ENCODE measurements at places on chromosomes 6 and 20.
A peak's percentile ranks its signal among the peaks of the same experiment; 100 is the strongest.

GRCh38 chr20:22918286-22918983 is 116.7 kb upstream of the SSTR4 start:
- DNase-seq = no peak

- DNase-seq = no peak
Observed at GRCh38 chr20:33022694-33023438, 8.6 kb upstream of the BPIFB6 start.

- DNase-seq = no peak
Observed at GRCh38 chr6:163173741-163174140, 240.8 kb upstream of the QKI start.

DNA sequence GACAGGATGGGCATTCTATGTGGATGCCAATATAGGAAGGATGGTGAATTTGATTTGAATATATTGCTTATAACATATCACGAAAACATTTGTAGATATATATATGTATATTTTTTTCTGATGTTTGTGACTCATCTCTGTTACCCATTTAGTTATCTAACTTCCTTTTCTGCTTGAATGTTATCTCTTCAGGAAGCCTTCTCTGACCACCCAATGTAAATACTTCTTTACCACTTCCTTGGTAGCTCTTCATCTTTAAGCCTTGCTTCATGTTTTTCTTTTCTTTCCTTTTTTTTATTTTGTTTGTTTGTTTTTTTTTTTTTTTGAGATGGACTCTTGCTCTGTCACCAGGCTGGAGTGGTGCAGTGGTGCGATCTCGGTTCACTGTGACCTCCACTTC is 260.5 kb upstream of the EPHA7 start:
- no peak for DNase-seq

DNA sequence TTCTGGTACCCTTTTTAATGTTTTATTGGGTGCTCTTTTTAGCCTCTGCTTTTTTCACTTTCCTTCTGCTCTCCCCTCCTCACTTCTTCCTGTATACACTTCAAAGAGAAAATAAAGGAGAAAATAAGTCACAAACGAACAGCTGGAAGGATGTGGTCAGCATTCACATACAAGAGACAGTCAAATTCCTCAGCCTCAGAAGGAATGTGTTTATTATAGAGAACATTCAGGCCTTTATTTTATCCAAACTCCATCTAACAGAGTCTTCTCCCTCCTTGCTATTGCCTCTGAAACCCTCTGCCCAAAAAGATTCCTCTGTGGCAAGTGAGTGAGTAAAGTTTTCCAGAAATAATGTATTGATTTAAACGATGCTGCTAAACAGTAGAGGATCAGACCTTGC is 490.4 kb downstream of the FRK start:
- no peak for DNase-seq

DNA sequence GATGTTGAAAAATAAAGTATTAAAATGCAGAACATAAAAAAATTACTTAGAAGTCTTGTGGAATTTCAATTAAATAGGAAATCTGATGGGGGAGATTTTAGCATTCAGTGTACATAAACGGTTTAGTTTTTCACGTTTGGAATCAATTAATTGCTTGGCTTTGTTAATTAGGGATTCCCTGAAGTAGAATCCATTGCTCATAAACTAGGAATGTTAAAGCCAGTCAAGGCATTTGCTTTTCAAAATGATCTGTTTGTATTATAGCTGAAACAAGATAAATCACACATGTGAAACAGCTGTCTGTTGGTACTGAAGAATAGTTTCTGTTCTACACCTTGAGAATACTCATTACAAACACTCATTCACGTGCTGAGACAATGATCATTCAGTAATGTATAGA is 297.9 kb downstream of the TBC1D7 start:
- no peak for DNase-seq

DNA sequence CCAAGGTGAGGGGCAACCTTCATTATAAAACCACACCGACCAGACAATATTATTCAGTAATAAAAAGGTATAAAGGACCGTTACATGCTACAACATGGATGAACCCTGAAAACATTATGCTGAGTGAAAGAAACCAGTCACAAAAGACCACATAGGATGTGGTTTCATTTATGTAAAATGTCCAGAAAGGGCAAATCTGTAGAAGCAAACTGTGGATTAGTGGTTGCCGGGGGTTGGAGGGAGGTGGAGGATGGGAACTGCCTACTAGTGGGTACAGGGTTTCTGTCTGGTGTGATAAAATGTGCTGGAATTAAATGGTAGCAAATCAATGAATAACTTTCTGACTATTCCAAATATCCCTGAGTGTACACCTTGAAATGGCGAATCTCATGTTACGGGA is 10.2 kb upstream of the PRND start:
- DNase-seq = no peak

DNA sequence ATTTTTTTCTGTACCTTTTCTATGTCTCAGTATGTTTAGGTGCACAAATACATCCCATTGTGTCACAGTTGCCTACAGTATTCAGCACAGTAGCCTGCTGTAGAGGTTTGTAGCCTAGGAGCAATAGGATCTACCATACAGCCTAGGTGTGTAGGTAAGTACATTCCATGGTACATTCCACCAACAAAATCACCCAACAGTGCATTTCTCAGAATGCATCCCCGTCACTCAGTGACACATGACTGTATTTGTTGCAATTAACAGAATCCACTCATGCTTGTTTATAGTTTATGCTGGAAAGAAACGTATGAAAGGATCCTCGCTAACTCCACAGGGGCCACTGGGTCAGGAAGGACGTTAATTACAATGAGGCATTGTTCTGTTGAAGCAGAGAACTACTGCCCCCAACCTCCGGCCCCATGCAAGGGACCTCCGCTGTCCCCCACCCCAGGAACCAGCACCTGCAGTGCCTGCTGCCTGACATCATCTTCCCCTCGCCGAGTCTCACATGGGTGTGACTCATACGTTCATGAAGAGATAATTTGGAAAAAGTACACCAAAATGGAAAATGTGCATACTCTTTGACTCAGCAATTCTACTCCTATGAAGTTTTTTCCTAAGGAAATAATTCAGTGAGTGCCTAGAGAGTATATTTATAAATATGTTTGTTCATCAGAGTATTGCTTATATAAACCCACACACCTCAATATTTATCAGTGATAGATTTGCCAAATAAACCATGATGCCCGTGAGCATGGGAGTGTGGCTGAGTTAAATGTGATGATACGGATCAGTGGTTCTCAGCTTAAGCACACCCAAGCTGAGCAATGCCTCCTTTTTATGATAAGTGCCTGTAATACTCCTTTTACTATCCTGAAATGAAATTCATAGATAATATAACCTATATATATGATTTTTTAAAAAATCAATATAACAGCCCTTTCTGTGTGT is 156.4 kb upstream of the ECI2 start:
- DNase-seq = no peak

DNA sequence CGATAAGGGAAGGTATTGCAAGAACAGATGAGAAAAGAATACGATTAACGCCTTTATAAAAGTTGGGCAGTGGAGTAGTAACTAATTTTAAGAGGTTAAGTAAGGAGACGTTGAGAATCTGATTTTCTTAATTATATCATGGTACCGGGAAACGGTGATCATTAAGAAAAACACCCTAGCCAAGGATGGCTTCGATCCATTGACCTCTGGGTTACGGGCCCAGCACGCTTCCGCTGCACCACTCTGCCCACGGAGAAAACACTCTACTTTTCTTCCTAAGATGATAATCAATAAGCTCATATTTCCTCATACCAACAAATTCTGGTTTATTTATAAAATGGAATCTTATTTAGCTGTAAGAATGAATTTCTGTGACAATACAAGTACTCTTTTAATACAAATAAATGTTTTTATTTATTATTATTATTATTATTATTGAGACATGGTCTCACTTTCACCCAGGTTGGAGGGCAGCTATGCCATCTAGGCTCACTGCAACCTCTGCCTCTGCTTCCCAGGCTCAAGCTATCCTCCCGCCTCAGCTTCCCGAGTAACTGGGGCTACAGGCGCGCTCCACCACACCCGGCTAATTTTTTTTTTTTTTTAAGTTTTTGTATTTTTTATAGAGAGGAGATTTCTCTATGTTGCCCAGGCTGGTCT is 8.3 kb downstream of the POM121L2 start:
- DNase-seq = no peak

DNA sequence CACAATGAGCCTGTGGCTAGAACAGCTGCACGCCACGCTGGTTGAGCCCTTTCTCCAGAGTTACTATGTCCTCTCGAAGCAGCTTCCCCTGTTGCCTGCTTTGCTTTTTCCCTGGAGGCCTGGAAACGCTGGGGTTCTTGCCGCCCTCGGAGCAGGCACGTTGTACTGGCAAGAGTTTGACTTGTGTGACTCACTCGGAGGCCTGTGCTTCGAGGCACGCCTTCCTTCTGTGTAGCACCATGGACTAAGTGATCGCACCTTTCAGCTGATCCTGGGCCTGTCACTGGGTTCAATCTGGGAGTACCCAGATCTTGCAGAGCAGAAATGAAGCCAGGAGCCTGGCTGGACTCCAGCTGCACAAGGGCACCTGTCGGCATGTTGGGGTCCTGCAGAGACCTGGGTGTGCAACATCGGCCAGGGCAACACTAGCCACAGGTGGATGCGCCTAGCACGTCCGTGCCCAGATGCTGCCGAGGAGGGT is 5.2 kb downstream of the INSM1 start:
- peak; percentile 24 for DNase-seq

GRCh38 chr6:109039795-109040194 is 54.9 kb downstream of the SESN1 start:
- no peak for DNase-seq

- DNase-seq = no peak
Observed at GRCh38 chr6:143023695-143024094, 37.0 kb upstream of the AIG1 start.

GRCh38 chr6:27161946-27162603 is 85.4 kb upstream of the PRSS16 start:
- DNase-seq = peak; percentile 38

DNA sequence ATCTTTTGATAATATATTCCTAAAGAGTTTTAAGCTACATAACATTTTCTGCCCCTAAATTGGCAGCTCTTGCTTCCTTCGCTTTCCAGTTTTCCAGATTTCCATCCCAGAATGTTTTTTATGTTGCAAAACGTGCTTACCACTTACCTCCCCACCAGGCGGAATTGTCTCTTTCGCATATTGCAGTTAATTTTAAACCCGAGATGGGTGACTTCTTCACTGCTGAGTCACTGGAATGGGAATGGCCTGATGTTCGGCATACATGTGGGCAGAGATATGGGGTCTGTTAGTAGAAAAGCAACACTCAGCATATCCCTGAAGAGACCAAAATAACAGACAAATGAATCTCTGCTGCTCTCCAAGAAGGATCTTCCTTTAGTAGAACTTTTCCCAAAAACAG is 491.2 kb downstream of the PREX1 start:
- DNase-seq = no peak

- DNase-seq = no peak
Observed at GRCh38 chr6:7126754-7127153, 19.0 kb downstream of the RREB1 start.

DNA sequence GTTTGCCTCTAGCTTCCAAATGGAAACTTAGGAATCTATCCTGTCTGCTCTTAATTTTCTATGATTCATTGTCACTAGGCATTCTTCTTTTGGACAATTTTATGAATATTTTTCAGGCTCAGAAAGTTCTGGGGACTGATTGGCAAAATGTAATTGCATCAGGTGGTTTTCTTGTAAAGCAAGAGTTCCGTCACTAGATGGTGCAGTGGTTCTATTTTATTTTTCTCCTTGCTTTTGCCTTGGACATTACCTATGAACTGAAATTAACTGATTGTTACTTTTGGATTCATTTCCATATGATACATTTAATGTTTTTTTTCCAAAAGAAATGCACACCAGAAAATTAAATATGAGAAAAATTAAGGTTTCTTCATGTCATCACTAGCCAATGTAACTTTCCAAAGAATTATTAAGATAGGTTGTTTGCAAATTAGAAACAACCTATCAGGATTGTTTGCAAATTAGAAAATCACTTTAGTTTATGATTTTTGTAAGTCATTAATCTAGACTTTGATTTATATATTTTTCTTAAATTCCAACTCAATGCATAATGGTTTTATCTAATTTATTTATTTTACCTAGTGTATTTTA is 48.0 kb downstream of the TMEM170B start:
- no peak for DNase-seq

DNA sequence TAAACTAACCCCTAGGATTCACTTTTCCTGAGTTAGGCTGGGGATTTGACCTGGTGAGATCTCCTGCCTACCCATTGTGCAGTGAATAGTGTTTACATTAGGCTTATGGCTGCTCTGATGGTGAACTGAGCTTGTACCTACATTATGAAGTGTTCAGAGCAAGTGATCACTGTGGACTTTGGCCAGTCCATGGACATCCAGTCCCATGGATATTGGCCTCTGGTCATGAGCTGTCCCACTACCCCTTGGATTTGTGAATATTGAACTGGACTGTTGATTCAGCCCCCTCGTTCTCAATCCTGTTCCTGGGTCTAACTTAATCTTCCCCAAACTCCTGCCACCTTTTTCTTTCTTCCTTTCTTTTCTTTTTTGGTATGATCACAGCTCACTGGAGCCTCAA is 13.8 kb downstream of the ASIP start:
- DNase-seq = no peak

GRCh38 chr6:40903456-40903855 is 135.6 kb downstream of the UNC5CL start:
- no peak for DNase-seq

- peak; percentile 21 for DNase-seq
Observed at GRCh38 chr6:39681674-39682121, 43.5 kb downstream of the KIF6 start.

GRCh38 chr20:10705801-10706459 is 32.1 kb upstream of the JAG1 start:
- no peak for DNase-seq

DNA sequence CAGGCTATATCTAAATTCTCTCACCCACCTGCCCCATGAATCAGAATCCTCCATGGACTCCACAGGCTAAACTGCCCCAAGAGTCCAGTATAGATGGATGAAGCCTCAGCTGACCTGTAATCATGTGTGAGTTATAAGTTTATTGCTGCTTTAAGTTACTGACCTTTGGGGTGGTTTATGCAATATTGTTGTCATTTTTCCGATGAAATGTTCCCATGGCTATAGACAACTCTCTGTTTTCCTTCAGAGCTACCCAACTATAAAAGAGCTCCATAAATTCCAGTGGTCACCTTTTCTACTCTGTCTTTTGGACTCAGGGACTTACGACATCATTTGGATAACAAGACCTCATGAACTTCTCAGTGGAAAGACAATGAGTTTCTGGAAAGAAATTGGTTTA is 212.1 kb downstream of the BMP2 start:
- DNase-seq = no peak

- no peak for DNase-seq
Observed at GRCh38 chr6:79635232-79635543, 4.1 kb downstream of the SH3BGRL2 start.

Data from AG04449 (cell line).